ENCODE measurements at places on chromosomes 7 and 10.

DNA sequence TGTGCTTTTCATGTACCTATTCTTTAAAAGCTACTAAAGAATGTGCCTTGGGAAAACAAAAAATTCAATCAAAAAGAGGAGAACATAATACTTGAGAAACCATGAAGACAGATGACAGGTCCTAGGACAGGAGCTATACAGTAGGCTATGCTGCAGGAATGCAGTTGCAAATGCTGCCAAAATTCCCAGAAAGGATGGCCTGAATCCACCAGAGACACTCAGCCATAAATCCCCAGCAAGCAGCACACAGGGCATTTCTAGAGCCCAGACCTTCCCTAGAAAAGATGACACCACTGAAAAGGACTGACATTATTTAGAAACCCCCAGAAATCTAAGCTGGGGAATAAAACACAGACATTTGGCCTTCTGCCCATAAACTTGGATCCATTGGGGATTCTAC is 237.3 kb downstream of the C7orf25 start:
- no peak for DNase-seq
- H3K4me3 ChIP-seq, result no peak overlapping the region
- no peaks in the 10 kb centered on the region for H3K27me3 ChIP-seq
- H3K4me1 ChIP-seq, result peaks cover 5% of the 10 kb centered on the region

GRCh38 chr10:34816501-34817002 is 1.5 kb upstream of the PARD3 start:
- peaks cover 37% of the 10 kb centered on the region for H3K27me3 ChIP-seq
- H3K27ac ChIP-seq, result no peak overlapping the region
- no peaks in the 10 kb centered on the region for H3K36me3 ChIP-seq
- no peak for DNase-seq

DNA sequence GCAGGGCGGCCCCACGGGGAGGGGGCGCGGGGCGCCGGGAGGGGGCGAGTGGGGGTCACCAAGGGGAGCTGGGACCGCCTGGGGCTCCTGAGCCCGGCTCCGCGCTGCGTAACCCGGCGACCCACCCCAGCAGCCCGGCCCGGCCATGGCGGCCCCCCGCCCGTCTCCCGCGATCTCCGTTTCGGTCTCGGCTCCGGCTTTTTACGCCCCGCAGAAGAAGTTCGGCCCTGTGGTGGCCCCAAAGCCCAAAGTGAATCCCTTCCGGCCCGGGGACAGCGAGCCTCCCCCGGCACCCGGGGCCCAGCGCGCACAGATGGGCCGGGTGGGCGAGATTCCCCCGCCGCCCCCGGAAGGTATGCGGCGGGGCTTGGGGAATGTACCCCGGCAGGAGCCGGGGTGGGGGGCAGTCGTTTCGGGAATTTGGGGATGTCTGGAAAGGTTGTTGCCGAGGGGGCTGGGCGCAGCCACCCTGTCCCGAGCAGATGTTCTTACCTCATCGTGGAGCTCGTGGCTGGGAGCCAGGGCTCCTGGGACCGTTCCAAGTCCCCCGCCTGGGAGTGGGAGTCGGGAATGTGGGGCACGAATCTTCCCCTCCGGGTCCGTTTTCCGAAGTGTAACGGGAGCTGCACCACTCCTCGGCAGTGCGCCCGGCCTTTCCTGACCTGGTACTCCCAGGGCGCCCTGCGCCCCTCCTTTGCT is 431 bp downstream of the ZYX start:
- H3K27me3 ChIP-seq, result no peaks in the 10 kb centered on the region
- DNase-seq, result peak; percentile 80
- peaks cover 24% of the 10 kb centered on the region for H3K4me1 ChIP-seq
- H3K36me3 ChIP-seq, result peaks cover 14% of the 10 kb centered on the region
- peak overlapping the region; percentile 62 for H3K4me3 ChIP-seq

GRCh38 chr10:8245131-8245813 is 190.8 kb downstream of the GATA3 start:
- no peaks in the 10 kb centered on the region for H3K4me1 ChIP-seq
- no peak overlapping the region for H3K4me3 ChIP-seq
- DNase-seq, result no peak

- no peaks in the 10 kb centered on the region for H3K27me3 ChIP-seq
- H3K27ac ChIP-seq, result no peak overlapping the region
- H3K4me1 ChIP-seq, result no peaks in the 10 kb centered on the region
- no peak overlapping the region for H3K4me3 ChIP-seq
Observed at GRCh38 chr10:7756360-7756992, 31.3 kb downstream of the KIN start.

DNA sequence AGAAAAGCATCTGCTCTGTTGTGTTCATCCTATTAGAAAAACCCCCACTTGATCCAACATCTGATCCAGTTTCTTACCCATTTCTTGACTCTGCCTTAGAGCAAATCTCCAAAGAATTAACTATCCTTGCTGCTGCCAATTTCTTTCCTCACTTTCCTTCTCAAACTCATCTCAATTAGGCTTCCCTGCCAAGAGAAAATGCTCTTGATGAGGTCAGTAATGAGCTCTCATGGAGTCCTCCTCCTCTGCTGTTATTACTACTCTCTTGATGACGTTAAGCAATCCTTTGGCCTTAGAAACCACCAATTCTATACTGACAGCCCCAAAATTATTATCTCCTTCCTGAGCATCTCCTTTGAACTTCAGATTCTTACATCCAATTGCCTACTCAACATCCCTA is 162.0 kb upstream of the FAM13C start:
- no peak for DNase-seq
- peaks cover 13% of the 10 kb centered on the region for H3K4me1 ChIP-seq
- H3K4me3 ChIP-seq, result no peak overlapping the region
- peak overlapping the region; percentile 62 for H3K27ac ChIP-seq
- no peaks in the 10 kb centered on the region for H3K27me3 ChIP-seq
- H3K36me3 ChIP-seq, result no peaks in the 10 kb centered on the region

GRCh38 chr10:20644421-20644820 is 252.7 kb downstream of the NEBL start:
- no peaks in the 10 kb centered on the region for H3K27me3 ChIP-seq
- H3K27ac ChIP-seq, result no peak overlapping the region
- H3K4me1 ChIP-seq, result peaks cover 21% of the 10 kb centered on the region
- H3K36me3 ChIP-seq, result no peaks in the 10 kb centered on the region
- DNase-seq, result no peak
- H3K4me3 ChIP-seq, result no peak overlapping the region

DNA sequence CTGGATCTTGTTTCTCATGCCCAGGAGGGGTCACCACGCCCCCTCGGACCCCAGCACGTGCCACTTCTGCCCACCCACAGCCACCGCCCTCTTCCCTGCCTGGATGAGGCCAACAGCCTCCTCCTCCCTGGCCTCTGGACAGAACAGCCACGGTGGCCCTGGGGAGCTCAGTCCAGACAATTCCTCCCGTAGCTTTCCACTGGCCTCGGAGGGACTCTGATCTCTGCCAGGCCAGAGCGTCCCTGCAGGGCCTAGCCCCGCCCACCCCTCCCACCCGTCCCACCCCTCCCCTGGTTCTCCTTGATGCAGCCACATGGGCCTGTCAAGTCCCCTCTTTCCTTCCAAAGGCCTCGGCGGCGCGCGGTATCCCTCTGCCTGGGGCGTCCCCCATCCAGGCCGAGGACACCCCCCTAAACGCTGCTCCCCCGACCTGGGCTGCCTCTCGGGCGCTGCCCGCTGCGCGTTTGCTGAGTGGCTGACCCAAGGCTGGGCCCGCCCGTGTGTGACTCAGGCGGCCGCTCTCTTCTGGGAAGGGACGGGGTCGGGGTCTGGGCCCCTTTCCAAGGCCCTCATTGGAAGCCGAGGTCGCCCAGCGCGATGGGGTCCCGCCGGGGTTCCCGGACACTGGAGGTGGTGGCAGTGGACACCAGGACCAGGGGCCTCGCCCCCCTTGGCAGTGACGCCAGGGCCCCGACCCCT is 557 bp downstream of the TMEM120A start:
- H3K36me3 ChIP-seq, result peaks cover 11% of the 10 kb centered on the region
- H3K27ac ChIP-seq, result peak overlapping the region; percentile 96
- peak; percentile 89 for DNase-seq
- peak overlapping the region; percentile 83 for H3K4me3 ChIP-seq
- H3K27me3 ChIP-seq, result no peaks in the 10 kb centered on the region
- peaks cover 48% of the 10 kb centered on the region for H3K4me1 ChIP-seq

Measured in heart left ventricle (tissue), 16 donors.